ENCODE measurements at places on chromosomes 5 and 9. TPM values are rescaled to one million over a fixed set of nuclear protein-coding genes. Genes with fewer than 3 reads are reported as not detected.

Gene CER1
- 0.63 TPM for total RNA-seq

Gene TLR4
- 32.4 TPM for total RNA-seq

Gene GMCL2
- not detected for total RNA-seq

Gene LHX3
- total RNA-seq, result not detected

Gene SLC6A3
- total RNA-seq, result not detected

Gene CTXN3
- 18.0 TPM for total RNA-seq

Gene BTNL9
- 20.8 TPM for total RNA-seq

Gene RANBP17
- total RNA-seq, result 21.5 TPM

Gene UQCRQ
- 211 TPM for total RNA-seq

Gene GARNL3
- total RNA-seq, result 73.5 TPM

GRCh38 chr5:6814816-6815215 lies 101.6 kb downstream of the TENT4A start:
- no peak for DNase-seq

GRCh38 chr5:83837265-83837907 lies 116.7 kb upstream of the HAPLN1 start:
- no peak for DNase-seq

DNA sequence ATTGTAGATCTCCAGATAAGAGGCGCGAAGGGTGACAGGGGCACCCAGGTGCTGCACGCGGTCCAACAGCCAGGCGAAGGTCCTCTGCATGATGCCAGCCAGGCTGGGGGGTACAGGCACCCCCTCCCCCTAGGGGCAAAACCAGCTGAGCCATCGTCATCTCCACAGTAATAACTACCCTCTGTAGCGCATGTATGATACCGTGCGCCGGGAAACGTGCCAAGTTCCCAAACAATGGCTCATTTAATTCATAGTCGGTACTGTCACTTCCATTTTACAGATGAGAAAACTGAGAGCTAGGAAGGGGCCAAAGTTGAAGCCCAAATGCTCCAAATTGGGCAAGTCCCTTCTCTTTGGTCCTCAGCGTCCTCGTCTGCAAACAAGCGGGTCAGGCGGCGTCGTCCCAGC lies 1.5 kb downstream of the KIF12 start:
- no peak for DNase-seq

GRCh38 chr5:86679529-86679928 lies 61.8 kb downstream of the COX7C start:
- DNase-seq, result no peak

DNA sequence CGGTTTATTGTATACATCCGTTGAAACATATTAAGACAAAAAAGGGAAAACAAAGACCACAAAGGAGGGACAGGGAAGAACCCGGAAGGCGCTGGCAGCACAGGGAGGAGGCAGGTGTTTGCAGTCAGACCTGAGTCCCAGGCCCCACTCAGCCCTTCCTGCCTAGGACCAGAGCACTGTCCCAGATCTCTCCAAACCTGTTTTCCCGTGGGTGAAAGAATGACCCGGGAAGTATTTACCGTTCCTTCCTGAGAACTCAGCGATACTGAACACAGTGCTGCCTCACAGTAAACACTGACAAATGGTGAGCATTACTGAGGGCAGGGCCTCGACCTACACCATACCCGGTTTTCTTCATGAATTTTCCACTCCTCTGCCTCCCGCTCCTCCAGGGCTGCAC lies 1.2 kb downstream of the ABO start:
- no peak for DNase-seq

GRCh38 chr9:87622923-87623322 lies 103.0 kb upstream of the CTSL start:
- no peak for DNase-seq

DNA sequence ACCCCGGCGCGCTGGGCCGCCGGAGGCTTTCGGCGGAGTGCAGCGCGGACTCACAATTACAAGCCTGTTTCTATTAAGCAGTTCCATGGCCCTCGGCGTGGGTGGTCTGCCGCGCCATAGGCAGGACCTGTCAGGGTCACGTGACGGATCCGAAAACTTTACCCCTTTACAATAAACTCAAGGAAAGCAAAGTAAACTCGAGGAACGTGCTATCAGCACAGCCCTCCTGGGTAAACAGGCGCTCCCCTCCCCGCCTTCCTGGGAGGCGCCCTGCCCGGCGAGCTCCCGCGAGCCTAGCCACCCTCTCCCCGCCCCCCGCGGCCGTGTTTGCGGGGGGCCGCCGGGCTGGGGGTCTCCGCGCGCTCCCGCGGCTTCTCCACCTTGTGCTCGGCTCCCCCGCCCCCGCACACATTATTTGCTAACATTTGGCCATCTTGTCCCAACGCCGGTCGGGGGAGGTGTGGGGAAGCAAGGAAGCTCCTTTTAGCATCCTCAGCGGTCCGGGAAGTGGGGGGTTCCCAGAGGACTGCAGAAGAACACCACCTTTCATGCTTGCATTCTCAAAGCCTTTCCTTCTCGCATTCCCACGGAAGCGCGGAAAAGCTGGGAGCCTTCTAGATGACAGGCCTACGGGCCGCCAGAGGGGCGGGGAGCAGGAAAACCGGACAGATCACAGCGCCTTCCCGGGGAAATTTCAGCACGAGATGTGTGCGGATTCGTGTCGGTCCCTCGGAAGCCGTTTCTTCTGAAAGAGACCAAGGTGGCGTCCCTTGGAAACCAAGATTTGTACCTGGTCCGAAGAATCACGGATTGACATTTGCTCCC lies at the start of gene PTCH1:
Gene PTCH1 (minus strand): TSS at position 238 of the 825 bp plus-strand sequence.
- no peak for DNase-seq

DNA sequence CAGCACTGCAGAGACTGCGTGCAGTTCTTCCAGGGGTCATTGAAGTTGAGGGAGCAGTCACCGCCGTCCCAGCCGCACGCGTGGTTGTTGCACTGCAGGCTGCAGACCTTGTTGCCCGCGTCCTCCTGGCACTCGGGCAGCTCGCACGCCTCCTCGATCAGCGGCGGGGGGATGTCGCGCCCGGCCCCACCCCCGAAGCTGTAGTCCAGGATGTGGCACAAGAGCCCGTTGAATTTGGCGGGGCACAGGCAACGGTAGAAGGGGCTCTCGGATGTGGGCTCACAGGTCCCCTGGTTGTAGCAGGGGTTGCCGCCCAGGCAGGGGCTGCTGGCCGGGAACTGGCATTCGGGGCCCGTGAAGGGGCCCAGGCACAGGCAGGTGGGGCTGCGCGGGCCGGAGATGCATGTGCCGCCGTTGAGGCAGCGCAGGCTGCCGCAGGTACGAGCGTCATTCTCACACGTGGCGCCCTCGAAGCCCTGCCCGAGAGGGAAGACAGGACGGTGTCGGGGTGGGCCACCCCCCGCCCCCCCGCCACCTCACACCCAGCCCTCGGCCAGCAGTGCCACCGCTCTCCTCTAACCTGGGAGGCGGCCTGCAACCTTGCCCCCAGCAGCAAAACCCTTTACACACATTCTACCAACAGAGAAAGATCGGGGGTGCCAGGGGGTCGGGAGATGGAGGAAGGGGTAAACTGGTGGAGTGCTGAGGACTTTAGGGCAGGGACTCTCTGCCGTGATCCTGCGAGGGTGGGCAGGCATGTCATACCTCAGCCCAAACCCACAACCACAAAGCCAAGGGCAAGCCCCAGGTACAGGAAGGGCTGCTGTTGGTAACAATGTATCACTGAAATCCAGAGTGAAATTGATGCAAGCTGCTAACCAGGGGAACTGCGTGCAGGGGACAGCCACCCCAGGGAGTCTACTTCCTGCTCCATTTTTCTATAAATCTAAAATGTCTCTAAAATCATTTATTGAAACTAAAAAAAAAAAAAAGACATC lies 22.9 kb upstream of the SEC16A start:
- DNase-seq, result no peak

- DNase-seq, result no peak
Measured at GRCh38 chr5:75668977-75669689, 48.1 kb downstream of the POC5 start.

DNA sequence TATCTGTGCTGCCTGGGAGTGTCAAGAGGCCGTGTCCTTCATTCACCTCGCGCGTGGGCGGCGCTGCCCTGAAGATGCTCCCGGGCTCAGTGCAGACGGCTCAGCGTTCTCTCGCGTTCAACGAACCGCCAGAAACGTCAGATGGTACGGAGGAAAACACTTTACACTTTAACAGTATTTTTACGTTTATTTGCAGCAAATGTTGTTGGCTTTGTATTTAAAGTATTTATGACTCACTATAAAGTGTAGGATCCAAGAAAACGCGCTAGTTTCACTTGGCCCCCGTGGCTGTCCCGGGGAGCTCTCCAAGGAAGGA lies 544 bp upstream of the ERCC6L2 start:
- peak; percentile 49 for DNase-seq

GRCh38 chr9:93619272-93619775 lies 42.9 kb downstream of the PHF2 start:
- DNase-seq, result no peak

- no peak for DNase-seq
Measured at GRCh38 chr9:89350988-89351557, 32.8 kb downstream of the SECISBP2 start.

DNA sequence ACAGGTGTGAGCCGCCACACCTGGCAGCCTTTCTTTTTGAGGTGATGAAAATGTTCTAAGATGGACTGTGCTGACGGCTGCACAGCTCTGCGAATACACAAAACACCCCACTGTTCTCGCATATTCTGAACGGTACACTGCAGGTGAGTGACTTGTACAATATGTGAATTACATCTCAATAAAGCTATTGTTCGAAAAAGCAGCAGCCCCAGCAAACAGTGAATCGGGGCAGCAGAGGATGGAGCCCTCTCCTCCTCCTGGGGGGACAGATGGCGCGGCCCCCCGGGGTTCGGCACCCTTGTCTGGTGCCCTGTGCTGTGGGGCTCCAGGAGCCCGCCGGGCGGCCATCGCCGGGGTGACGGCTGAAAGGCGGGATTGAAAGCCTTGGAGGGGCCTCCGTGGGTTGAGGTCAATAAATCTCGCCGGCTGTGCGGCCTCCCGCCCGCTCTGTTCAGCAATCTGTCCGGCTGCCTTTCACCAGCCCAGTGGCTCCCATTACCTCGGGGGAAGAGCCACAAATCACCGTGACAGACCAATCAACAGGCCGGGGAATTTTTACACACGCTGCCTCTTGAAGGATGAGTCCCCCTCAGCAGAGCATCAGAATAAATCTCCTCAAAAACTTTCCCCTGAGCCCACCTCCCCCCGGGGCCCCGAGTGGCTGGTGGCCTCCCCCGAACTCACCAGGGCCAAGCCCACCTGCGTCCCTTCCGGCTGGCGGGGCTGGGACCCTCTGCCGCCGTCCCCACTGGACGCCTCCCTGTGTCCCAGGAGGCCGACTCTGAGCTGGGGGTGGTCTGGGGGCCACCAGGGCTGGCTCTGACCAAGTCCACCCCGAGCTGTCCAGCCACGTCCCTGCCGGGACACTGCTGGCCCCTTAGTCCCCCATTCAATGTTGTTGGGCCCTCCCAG lies 37.8 kb upstream of the TMEM250 start:
- DNase-seq, result no peak

DNA sequence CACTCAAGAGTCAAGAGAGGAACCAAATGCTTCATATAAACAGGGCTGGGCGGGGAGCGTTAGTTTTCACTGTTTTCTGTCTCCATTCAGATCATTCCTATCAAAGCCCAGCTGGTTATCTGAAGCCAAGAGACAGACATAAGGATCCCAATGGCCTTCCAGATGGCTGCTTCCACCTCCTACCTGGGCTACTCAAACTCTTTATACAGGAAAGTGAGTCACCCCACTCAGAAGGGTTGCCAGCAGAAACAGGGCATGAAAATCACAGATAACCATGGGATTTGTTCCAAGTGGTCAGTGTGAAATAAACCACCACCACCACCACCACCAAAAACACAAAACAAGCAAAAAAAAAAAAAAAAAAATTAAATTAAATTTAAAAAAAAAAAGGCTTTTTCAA lies 5.5 kb downstream of the PRSS3 start:
- DNase-seq, result no peak

DNA sequence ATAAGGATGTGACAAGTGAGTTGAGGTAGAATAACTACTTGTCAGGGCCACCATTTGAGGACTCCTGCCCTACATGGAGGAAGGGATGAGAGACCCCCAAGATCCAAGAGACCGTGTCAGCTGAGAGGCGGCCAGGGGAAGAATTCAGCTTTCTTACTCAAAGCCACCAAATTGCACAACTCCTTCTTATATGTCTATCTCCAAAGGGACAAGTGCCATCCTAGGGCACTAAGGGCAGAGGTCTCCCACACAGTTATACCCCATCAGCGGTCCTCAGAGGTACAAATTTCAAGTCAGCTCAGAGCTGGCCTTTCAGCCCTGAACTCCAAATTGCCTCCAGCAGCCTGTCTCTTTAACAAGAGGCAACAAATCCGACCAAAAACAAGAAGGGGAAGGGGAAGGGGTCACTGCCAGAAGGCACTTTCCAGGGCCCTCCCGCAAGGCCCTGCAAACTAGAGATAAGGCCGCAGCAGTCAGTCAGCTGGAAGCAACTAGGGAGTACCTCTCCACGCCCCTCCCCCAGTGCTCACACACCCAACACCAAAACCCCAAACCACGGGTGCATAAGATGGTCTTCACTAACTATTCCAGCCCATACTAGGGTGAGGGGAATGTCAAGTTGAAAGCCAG lies 6.1 kb upstream of the STOML2 start:
- no peak for DNase-seq

DNA sequence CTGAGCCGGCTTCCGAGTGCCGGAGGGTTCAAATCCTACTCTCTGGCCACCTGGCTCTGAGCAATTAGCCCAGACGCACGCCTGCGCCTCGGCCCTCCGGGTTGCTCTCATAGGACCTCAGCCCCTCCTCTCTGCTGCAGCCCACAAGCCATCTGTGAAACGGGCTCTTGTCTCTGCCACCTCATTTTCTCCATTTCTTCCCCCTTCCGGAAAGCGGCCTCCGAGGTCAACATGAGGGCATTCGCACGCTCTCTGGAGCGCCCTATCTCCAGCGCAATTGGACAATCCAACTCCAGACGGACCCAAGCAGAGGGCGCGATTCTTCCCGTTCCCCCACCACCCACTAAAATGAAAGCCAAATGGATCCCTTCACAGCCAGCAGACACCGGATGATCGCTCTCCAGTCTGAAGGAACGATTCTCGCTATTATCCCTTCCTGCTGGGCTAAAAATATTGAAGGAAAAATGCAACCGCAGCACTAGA lies 41.5 kb downstream of the VAV2 start:
- DNase-seq, result no peak

DNA sequence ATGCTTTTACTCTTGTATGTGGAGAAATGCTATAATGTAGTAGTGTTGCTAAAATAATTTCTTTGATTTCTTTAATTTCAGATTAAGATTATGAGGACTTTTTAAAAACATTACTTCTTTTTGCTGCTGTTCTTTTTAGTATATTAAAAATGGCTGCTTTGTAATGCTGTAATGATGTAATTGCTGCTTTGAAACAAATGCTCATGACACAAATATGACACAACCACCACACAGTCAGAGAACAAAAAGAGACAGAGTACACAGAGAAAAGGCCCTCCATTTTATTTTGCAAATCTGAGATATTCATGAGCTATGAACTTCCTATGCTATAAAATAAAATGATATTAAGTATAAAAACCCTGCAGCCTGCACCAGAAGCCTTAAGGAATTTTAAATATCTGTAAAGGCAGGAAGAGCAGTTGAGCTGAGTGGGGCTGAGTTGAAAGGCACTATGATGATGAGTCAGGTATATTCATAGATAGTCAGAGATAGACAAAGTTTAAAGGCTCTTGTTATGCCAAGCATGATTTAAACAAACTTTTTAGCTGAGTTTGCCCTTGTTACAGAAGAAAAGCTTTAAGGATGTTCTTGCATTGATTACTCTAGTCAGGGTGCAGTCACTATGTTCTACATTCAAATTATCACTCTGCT lies 5.1 kb upstream of the POU5F2 start:
- no peak for DNase-seq

GRCh38 chr5:118220556-118221195 lies 767.7 kb downstream of the DTWD2 start:
- no peak for DNase-seq

- DNase-seq, result no peak
Measured at GRCh38 chr5:10401498-10401897, 40.2 kb upstream of the ROPN1L start.

Measured in dorsolateral prefrontal cortex (tissue), 122 donors.